Stimulated activated effector memory CD8-positive, alpha-beta T cell treated with anti-CD3 and anti-CD28 coated beads, Interleukin-12 subunit alpha, Interleukin-12 subunit beta, amount 100 ng/mL, for 72 hours (primary cell): ENCODE measurements at places on chromosomes 16 and 17.
A peak's percentile ranks its signal among the peaks of the same experiment; 100 is the strongest.

DNA sequence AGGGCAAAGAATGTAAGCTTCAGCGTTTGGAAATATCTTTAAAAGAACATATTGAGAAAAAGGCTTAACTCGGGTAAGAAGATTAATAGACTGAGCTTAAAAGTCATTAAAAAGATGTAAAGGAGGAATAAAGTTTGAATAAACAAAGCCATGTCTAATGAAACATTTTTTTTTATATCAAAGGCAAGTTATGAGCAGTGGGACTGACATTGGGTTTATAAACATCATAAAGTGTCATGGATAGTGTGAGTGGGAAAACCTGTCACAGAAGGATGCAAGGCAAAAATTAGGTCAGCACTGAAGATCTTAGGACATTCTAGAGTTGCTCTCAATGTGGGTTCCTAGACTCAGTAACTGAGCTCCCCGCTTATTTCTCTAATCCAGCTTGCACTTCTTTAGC is 438.0 kb upstream of the CDH11 start:
- DNase-seq = no peak

GRCh38 chr17:12768255-12768654 is 21.0 kb upstream of the ARHGAP44 start:
- no peak for DNase-seq

GRCh38 chr17:67478401-67479041 is 101.4 kb downstream of the PITPNC1 start:
- no peak for DNase-seq

- no peak for DNase-seq
Observed at GRCh38 chr17:20721171-20721570, 141.6 kb downstream of the CDRT15L2 start.

DNA sequence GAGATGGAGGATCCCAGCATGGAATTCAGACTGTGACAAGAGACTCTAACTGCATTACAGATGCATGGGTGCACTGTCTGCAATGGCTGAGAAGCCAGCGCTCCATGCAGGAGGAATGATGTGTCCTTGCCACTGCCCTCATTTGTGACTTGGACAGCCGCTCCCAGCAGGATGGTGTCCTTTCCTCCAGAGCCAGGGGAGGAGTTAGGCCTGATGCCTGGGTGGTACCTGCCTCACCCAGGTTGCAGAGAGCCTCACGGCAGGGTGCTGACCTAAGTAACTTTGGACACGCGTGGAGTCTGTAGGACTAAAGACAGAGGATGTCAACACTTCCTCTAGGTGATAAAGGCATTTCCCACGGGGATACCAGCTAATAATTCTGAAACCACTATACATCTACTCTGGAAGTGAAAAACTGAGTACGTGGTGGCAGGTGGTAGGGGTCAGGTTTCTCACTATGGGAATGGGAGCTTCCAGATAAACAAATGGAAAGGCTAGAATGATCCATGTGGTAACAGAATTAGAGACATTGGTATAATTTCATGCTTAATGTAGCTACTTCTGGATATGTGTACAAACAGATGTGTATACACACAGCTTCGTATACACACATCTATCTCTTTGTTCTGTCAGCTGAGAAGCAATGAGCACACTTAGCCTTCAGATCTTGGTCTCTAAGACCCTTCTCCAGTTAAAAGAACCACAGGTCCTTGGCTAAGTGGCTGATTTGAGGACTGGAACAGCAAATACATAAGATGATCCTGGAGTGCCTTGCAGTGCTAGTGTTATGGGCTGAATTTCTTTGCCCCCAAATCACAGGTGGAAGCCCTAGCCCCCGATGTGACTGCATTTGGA is 13.7 kb upstream of the CSNK1D start:
- DNase-seq = no peak

DNA sequence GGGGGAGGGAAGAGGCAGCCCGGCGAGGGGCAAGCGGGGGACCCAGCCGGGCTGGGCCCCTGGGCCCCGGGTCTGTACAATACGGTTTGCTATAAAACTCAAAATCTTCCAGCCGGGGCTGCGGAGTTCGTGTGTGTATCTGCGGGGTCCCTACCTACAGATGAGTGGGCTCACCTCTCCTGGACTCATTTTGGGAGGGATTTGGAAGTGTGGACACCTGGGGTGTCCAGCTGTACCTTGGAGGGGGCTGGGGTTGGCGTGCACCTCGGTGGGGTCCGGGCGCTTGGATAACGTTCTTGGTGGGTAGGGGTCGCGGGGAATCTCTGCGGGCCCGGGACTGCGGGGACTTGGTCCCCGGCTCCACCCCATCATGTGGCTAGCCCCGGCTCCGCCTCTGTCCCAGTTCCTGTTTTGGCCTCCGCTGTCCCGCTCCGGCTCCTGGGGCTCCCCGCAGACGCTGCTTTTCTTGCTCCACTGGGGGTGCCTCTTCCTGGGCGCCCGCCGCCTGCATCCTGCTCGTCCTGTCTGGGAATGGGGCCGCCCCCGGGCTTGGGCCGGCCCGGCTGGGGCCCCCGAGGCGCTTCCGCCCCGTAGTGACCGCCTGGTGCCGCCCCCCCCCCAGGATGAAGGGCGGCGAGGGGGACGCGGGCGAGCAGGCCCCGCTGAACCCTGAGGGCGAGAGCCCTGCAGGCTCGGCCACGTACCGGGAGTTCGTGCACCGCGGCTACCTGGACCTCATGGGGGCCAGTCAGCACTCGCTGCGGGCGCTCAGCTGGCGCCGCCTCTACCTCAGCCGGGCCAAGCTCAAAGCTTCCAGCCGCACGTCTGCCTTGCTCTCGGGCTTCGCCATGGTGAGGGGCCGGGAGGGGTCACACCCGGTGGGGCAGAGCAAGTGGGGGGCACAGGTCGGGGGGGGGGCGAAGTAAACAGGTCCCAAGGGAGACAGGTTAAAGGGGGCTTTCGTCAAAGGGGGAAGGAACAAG is at the start of gene ORAI3:
Gene ORAI3, plus strand, starts transcription at position 402 of the 983 bp plus-strand sequence. Its CDS starts 222 bp downstream, at position 624.
- DNase-seq = peak; percentile 73

DNA sequence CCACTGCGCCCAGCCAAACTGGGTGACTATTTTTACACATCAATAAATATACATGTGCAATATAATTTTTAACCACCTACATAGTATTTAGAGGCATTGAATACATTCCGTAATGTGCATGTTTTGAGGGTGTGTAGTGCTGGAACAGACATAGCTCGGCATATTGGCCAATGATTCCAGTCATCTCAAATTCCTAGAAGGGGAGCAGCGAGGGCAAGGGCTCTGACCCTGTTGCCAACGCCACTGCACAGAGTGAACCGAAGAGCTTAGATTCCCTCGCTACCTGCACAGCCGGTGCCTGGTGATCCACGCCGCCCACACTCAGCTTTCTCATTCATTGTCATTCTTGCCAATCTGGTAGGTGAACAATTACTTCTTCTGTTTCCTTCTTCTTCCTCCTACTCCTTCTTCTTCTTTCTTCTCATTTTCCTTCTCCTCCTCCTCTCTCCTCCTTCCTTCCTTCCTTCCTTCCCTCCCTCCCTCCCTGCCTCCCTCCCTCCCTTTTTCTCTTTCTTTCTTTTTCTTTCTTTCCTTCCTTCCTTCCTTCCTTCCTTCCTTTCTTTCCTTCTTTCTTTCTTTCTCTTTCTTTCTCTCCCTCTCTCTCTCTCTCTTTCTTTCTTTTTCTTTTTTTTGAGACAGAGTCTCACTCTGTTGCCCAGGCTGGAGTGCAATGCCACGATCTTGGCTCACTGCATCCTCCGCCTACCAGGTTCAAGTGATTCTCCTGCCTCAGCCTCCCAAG is 26.3 kb upstream of the ATP2A3 start:
- no peak for DNase-seq

DNA sequence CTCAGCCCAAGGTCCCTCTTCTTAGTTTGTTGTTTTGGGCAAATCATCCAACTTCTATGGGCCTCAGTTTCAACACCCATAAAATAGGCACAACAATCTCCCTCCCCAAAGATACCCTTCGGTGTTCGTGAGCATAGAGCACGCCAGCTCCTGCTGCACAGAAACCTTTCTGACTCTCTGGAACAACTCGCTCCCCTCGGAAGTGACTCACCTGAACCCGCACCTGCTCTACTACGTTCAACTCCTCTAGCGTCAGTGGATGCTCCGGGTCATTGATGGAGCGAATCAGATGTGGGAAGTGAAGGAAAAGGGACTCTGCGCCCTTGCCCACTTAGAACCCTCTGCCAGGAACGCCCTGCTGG is 445 bp downstream of the CIAO2B start:
- no peak for DNase-seq

DNA sequence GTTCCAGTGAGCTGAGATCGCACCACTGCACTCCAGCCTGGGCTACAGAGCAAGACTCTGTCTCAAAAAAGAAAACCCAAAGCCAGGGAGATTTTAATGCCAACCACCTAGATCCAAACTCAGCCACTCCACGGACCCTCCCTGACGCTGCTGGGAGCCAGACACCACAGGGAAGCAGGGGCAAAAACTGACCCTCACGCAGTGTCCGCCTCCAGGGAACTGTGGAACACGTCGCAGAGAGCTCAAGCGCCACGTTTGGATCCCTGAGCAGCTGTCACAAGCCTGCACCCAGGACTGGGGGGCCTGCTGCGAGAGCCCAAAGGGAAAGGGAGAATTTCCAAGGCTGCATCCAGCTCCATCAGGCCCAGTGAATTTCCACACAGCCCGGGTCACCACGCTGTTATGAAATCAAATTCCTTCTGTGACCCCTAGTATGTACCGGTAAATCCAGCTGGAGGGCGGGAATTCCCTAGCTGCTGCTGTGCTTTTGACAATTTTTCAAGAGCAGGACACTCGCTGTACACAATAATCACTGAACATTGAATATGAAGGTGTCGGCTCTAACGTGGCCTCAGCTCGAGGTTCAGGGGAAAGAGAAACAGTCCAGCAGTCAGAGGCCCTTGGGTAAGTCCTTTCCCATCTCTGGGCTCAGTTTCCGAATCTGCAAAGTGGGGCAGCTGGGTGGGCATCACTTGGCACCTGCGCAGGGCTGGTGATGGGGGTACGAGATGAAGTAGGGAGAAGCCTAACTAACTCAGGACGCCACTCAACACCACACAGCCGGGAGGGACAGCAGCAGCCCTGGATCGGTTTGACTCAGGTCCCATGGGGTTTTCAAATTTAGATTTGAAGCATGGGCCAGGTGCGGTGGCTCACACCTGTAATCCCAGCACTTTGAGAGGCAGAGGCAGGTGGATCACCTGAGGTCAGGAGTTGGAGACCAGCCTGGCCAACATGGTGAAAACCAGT is 8.6 kb downstream of the CARHSP1 start:
- no peak for DNase-seq

DNA sequence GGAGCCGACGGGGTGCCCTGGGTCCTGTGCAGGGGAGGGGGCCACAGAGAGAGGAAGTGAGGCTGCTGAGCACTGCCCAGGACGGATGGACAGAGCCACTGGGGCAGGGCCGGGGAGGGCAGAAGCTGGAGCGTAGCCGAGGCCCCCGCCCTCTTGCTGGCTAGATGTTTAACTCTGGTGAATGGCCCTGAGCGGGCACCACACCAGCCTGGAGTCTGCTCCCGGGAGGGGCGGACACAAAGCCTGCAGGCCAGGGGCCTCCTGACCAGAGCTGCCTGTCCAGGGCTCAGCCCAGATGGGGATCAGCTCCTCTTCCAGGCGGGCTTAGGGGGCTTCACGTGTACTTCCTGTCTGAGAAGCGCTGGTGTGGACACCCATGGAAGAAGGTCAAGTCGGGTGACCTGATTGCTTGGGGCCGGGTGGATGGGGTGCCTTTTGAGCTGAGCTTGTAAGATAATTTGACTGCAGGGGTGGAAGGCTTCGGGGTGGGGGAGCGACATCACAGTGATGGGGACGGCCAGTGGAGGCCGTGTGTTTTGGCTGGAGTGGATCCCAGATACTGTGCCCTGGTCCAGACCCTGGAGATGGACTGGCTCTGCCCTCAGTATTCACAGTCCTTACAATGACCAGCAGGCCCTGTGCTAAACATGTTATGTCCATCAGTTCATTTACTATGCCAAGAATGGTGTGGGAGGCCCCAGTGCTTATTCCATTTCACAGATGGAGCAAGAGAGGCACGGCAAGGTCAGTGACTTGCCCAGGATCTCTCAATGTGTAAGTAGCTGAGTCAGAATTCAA is 33.7 kb upstream of the CIBAR2 start:
- DNase-seq = no peak

GRCh38 chr17:36640836-36641235 is 39.5 kb downstream of the MRM1 start:
- no peak for DNase-seq

- peak; percentile 79 for DNase-seq
Observed at GRCh38 chr17:2749784-2750181, 331 bp upstream of the CCDC92B start.

DNA sequence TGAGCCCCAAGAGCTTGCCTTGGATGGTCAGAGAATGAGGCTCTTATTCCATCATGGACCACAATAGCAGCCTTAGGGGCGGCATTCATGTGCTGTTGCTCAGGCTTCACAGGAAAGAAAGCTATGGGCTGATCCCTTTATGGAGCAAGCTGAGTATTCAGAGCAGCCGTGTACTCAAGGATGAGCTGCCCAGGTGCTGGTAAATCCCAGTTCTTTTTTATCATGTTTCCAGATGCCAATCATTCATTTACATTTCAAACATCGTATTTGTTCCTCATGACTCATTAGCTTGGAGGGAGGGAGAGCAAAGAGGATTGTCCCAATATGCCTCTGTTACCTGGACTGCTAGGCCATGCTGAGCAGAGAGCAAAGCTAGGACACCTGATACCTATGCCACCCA is 475.7 kb downstream of the SHISA9 start:
- DNase-seq = no peak

GRCh38 chr17:21300601-21301571 is 16.4 kb downstream of the MAP2K3 start:
- no peak for DNase-seq

GRCh38 chr16:84687715-84688114 is 12.1 kb upstream of the USP10 start:
- DNase-seq = no peak

GRCh38 chr17:66715745-66716156 is 119.2 kb upstream of the CACNG5 start:
- no peak for DNase-seq

- DNase-seq = no peak
Observed at GRCh38 chr16:57533431-57534336, 2.7 kb downstream of the CCDC102A start.

- no peak for DNase-seq
Observed at GRCh38 chr17:61442878-61443474, 9.2 kb upstream of the TBX4 start.

DNA sequence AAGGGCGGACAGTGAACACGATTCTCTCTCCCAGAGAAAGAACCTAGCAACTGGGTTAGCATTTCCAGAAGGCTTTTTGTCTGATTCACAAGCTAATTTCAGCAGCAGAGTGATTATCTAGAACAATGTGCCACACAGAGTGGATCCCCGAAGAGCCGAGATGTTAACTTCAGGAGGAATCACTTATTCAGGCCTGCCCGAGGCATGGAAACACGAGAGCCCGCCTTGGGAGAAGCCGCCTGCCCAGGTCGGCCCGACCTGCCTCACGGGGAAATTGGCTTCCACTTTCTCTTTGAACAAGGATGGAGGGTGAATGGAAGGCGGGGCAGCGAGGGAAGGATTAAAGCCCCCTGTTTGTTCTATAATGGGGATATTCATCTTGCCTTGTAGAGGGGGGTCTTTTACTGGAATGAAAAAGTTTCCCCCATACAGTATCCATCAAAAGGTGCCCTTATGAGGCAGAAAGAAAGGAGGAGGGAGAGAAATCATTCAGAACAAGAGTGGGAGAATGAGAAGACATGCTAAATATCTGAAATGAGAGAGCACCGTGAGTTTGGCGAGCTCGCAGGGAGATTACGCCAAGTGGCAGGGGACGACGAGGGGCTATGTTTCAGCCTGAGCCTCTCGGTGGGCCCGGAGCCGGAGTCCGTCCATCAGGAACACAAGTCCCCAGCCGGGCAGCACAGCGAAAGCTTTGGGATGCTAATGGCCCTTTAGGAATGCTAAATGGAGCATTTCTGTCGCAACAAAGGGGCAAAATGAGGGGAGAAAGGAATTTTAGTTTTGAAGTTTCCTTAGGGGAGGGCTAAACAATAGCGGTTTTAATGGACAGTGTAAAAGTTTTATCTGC is 33.0 kb downstream of the NTN1 start:
- no peak for DNase-seq
